ENCODE measurements at places on chromosomes 11 and 22.

- DNase-seq = peak; percentile 84
Observed at GRCh38 chr11:68690671-68691401, 6.5 kb downstream of the GAL start.

DNA sequence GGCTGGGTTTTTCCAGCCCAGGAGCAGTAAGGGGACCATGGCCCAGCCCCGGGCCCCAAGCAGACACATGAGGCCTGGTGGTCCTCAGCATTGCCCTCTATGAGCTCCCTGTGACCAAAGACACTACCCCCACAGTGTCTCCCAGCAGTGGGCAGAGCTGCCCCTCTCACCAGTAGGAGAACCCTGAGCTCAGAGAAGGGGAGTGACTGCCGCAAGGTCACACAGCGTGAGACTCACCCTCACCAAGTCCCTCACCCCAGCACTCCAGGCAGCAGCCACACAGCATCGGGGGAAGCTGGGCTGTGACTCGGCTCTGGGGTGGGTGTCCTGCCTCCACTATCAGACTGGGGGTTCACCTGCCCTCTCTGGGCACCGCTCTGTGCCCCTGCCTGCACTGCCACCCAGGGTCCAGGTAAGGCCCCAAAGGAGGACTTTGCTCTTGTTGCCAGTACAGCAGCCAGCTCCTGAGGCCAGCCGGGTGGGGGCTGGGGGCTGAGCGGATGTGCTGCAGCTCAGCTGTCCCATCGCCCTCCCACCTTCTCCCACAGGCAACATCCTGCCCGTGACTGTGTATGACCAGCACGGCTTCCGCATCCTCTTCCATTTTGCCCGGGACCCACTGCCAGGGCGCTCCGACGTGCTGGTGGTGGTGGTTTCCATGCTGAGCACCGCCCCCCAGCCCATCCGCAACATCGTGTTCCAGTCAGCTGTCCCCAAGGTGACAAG is 7.9 kb upstream of the SH3BP1 start:
- DNase-seq = no peak

DNA sequence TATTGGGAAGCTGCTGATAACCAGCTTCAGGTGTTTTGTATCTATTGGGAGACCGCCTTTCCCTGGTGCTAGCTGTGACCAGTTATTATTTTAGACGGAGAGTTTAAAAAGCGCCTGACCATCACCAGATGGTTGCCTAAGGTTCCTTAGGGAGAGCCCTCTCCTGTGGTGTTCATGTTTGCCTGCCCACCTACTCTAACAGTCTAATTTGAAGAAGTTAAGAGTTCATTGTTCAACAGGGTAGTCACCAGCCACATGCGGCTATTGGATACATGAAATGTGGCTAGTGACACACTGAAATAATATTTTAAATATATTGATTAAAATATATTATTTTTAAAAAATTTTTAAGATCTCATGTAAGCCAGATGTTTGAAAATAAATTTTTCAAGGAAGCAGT is 71.3 kb upstream of the SLN start:
- no peak for DNase-seq

GRCh38 chr11:92391364-92391763 is 166.7 kb downstream of the FAT3 start:
- DNase-seq = no peak

GRCh38 chr11:122209619-122210366 is 93.8 kb upstream of the BLID start:
- DNase-seq = no peak

DNA sequence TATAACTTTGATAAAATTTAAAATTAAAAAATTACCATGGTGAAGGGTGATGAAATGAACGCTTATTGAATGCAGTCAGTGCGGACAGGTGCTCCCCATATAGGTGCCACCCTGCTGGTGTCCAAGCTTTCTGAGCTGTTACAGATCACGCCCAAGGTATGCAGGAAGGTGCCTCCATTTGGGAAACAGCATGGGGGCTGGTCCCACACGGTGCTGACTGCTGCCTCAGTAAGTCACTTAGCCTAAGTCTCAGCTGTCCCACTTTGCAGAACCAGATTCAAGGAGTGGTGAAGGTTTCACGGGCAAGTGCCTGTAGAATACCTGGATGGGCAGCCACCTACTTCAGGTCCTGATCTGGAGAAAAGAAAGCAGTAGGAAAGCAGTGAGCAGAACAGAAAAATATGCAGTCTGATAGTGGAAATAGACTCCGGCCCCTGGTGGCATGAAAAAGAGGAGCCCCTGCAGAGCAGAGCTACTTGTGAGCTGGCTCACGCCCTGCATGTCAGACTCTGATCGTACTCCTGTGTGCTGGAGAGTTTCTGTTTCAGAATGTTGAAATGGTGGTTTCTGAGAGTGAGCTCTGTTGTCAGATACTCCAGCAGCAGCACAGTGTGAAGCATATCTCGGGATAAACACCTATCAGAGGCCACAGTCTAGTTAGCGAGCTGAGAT is 33.2 kb downstream of the ADORA2A start:
- no peak for DNase-seq

- no peak for DNase-seq
Observed at GRCh38 chr11:19433367-19433766, 192.6 kb upstream of the E2F8 start.

GRCh38 chr11:8512547-8512946 is 81.5 kb downstream of the STK33 start:
- DNase-seq = no peak

- DNase-seq = no peak
Observed at GRCh38 chr11:1306186-1307162, 3.0 kb downstream of the TOLLIP start.

- DNase-seq = no peak
Observed at GRCh38 chr22:27139935-27140511, 482.6 kb downstream of the MIAT start.

DNA sequence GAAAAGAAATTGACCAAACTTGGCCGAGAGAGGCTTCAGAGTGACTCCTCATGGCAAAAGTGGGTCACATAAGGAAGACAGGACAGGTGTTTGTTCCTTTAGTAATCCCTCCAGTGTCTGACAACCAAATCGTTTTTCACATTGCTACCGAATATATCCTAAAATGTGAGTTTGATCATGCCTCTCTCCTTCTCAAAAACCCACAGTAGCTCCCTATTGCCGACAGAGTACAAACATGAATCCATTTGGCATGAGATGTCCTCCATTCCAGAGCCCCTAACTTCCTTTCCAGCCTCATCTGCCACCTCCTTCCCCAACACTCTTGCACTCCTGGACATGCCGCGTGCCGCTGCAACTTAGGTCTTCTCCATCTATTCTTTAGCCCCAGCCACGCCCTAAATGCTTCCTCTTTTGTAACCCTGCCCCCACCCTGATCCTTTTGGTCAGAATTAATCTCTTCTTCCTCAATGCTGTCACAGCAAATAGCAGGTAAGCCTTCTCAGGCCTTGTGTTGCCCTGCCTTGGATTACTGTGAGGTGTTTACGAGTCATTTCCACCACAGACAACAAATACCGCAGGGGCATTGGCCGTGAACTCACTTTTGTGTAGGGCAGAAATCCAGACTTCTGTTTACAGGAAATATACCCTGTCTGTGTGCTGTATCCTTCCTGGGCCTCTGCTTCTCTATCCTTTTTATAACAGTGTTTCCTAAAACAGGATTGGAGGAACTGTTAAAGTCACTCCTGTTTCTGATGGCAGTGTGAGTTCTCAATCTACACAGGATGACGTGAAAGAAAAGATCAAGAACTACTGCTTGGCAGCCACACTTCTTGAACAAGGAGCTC is 66.0 kb upstream of the FTH1 start:
- DNase-seq = no peak

- no peak for DNase-seq
Observed at GRCh38 chr22:42247596-42247995, 22.9 kb downstream of the TCF20 start.

GRCh38 chr11:12865863-12866595 is 143.1 kb upstream of the RASSF10 start:
- DNase-seq = no peak

DNA sequence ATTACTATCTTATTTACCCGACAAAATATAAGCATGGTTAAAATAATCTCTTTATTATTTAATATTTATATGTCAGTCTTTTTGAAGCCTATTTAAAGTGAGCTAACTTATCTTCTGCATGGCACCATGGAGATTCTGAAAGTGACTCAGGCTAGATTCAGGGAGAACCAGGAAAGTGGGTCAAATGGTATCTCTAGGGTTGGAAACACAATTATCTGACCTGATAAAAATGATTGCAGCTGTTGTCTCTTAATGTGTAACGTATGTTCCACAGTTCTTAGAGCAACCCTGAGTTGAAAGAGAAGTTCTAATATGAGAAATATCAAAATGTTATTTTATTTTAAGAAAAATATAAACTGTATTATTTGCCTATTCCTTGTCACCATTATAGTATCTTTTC is 143.1 kb upstream of the CARD18 start:
- no peak for DNase-seq

- no peak for DNase-seq
Observed at GRCh38 chr11:27976262-27976661, 131.7 kb downstream of the KIF18A start.

DNA sequence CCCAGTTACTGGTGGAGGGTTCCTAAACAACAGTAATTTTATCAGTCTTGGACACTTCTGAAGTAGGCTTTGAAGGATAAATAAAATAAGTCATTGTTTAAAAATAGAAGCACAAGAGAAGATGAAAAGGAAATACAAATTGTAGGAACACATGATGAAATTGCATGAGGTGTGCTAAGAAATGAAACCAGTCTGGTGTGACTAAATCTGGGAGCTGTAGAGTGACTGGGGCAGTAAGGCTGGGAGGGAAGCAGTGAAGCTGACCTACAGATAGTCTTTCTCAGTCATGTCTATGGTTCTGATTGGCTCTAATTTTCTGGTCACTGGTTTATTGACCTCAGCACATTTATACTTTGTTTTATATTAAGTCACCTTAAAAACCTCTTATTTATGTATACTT is 139.1 kb downstream of the SLC17A6 start:
- DNase-seq = no peak

DNA sequence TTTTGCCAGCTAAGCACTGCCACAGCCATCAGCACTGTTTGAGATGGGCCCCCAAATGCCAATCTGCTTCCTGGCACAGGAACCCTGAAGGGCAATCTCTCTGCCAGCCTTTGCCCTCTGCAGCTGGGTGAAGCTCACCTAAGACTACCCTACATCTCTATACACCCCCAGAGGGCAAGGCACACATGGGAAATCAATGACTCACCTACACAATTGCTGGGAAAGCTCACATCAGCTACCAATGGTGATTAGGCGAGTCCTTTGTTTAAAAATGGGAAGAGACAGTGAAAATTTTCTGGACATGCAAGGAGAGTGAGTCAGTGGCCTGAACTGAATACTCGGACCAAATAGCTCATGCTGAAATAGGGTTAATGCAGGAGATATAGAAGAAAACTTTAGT is 12.6 kb upstream of the PRDM11 start:
- DNase-seq = no peak

GRCh38 chr11:19087658-19088057 is 27.1 kb upstream of the MRGPRX2 start:
- no peak for DNase-seq

DNA sequence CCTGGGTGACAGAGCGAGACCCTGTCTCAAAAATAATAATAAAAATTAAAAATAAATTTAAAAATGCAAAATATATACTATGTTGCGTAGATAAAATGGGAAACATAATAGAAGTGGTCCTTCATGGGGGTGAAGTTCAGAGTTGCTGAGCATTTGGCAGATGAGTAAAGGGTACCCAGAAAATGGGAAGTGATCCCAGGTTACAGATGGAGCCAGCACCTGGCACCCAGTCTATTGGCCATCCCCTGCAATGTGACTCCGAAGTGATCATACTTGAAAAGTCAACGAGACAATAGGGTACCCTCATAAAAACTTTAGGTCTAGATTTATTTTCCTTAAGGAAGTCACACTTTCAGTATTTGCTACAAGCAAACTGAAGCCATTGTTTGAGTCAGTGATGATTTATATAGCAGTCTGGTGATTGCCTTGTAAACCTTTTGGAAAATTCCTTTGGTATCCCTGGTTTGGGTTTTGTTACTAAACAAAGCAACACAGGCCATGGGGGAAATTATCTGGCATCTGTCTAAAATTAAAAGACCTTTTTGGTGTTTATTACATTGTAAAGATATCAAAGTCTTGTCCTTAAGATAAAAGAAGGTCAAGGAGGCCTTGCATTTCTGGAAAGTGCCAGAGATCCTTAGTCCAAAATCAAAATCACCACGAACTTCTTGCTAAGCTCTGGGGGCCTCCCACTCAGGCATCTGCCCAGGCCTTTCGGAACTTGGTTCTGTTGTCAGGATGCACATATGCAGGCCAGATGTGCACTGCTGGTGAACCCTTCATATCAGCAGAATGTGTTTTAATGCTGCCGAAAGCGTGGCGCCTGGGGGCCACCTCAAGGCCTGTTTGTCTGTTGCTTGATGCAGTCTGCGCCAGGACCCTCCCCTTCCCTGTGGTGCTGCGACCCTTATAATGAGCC is 4.3 kb downstream of the SMARCB1 start:
- DNase-seq = no peak

- DNase-seq = no peak
Observed at GRCh38 chr11:69189059-69189458, 33.3 kb downstream of the SMIM38 start.

- DNase-seq = no peak
Observed at GRCh38 chr11:117691516-117691915, 105.5 kb downstream of the DSCAML1 start.

- no peak for DNase-seq
Observed at GRCh38 chr11:105227363-105227762, 87.8 kb upstream of the CARD18 start.

DNA sequence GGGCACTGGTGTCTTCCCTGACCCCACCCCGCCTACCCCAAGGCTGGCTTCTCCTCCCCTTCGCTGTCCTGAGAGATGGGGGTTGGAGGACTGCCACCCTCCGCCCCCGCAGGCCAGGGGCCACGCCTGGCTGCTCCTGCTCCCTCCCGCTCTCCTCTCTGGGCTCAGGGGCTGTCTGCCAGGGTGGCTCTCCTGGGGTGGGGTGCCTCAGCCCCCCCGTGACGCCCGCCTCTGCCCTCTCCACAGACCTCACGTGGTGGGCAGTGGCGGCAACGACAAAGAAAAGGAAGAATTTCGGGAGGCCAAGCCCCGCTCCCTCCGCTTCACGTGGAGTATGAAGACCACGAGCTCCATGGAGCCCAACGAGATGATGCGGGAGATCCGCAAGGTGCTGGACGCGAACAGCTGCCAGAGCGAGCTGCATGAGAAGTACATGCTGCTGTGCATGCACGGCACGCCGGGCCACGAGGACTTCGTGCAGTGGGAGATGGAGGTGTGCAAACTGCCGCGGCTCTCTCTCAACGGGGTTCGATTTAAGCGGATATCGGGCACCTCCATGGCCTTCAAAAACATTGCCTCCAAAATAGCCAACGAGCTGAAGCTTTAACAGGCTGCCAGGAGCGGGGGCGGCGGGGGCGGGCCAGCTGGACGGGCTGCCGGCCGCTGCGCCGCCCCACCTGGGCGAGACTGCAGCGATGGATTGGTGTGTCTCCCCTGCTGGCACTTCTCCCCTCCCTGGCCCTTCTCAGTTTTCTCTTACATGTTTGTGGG is 8.1 kb downstream of the RCOR2 start:
- DNase-seq = no peak

- peak; percentile 66 for DNase-seq
Observed at GRCh38 chr11:123062892-123063825, 1.2 kb upstream of the HSPA8 start.

All from Jurkat, Clone E6-1 (cell line).